ENCODE measurements at places on chromosomes 4 and X.

GRCh38 chr4:120801137-120801758 is 121.3 kb downstream of the PRDM5 start:
- DNase-seq, result no peak

- DNase-seq, result no peak
Measured at GRCh38 chr4:153014460-153014859, 78.3 kb downstream of the FHDC1 start.

GRCh38 chr4:70179811-70180210 is 15.7 kb upstream of the ODAM start:
- DNase-seq, result no peak

- no peak for DNase-seq
Measured at GRCh38 chr4:19776021-19776459, 475.7 kb upstream of the SLIT2 start.

DNA sequence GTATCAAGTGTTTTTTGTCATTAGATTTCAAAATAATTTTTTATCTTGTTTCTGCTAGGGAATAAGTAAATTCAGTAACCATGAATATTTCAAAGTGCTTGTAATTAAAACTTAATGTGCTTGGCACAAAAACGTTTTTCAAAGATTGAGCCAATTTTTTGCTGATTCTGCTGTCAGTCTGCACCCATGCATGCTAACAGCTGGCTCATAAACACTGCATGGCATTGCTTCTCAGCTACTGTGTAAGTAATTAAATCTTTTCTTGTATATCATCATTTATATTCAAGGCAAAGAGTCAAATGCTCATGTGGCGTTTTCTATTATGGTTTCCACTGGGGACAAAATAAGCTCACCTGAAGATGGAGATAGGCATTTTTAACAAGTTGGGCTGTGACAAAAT is 66.8 kb upstream of the SPANXN2 start:
- DNase-seq, result no peak

DNA sequence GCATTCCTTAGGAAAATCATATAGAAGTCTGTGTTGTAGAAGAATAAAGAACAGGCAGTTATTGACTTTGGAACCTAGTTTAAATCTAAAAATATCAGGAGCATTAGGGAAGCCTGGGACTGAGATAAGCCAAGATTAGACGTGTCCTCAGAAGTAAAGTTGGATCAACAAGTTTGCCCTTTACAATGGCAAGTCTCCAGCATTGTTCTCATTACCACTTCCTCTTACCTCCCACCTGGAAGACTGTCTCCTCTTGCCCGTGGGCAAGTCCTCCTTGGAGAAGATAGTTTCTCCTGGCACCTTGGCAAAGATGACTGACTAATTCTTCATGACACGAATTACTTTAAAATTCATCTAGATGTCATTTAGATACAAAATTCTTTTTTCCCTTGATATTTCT is 37.8 kb downstream of the CNKSR2 start:
- no peak for DNase-seq

- peak; percentile 23 for DNase-seq
Measured at GRCh38 chrX:97397371-97397770, 513.7 kb downstream of the RPA4 start.

GRCh38 chr4:152936446-152937335 is 568 bp downstream of the FHDC1 start:
- no peak for DNase-seq

- DNase-seq, result no peak
Measured at GRCh38 chrX:28595346-28595745, 8.1 kb downstream of the IL1RAPL1 start.

DNA sequence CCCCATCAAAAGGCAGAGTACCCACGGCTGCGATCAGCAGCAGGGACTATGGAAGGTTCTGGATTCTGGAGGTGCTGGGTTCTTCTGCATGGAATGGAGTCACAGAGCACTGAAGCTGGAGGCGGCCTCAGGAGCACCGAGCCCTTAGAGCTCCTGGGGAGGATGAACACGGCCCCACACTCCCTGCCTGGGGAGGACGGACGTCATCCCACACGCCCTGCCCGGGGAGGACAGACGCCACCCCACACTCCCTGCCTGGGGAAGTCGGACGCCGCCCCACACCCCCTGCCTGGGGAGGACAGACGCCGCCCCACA is 9.9 kb downstream of the LRPAP1 start:
- no peak for DNase-seq

- DNase-seq, result no peak
Measured at GRCh38 chr4:13892739-13893105, 265.2 kb upstream of the BOD1L1 start.

DNA sequence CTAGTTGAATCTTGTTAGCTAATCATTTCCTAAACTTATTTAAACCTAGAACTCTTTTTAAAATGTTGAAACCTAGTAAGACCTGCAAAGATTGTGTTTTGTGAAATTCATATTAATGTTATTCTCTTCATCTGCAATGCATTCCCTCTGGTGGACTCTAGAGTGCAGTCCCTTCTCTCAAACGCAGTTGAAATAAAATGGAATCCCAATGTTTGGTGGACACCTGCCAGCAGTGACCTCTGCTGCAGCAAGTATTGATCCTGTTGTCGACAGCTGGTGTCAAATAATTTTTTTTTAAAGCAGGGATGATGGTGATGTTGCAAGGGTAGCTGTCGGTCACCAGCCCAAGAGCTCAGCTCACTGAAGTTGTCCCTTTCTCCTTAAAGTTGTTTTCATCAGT is 492.0 kb downstream of the ZIC3 start:
- DNase-seq, result no peak

GRCh38 chrX:25144043-25144940 is 128.5 kb upstream of the ARX start:
- DNase-seq, result no peak

DNA sequence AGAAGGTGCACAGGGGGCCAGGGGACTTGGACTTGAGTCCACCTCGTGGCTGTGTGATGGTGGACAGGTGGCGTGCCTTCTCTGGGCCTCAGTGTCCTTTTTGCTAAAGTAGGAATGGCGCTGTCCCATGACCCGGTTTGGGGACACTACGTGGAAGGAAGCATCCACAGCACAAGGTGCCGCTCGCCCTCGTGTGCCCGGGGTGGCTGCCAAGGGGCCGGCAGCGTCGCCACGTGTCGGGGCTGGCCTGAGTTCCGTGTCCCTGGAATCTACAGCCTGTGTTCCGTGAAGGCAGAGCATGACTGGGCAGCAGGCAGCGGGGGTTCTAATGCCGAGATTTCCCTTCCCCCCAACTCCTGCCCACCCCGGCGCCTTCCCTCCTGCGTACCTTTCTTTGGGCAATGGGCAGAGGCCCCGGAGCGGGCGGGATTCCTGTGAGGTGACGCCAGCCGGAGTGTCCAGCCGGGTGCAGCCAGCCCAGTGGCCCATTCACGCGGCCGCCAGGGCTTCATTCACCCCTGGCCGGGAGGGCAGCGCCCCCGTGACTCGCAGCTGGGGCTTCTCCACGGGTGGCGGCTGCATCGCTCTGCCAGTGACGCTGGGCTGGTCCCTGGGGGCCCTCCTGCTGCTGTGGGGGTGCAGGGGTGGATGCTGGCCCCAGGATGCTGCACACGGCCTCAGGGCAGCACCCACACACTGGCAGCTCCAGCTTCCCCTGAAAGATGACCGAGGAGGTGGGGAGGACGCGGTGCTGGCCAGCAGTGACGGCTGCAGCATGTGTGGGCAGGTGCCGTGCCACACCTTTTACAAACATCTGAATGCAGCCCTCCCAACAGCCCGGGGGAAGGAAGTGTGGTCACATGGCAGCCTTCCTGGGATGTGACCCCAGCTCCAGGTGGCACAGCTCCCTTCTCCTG is 21.2 kb downstream of the DOK7 start:
- peak; percentile 27 for DNase-seq

DNA sequence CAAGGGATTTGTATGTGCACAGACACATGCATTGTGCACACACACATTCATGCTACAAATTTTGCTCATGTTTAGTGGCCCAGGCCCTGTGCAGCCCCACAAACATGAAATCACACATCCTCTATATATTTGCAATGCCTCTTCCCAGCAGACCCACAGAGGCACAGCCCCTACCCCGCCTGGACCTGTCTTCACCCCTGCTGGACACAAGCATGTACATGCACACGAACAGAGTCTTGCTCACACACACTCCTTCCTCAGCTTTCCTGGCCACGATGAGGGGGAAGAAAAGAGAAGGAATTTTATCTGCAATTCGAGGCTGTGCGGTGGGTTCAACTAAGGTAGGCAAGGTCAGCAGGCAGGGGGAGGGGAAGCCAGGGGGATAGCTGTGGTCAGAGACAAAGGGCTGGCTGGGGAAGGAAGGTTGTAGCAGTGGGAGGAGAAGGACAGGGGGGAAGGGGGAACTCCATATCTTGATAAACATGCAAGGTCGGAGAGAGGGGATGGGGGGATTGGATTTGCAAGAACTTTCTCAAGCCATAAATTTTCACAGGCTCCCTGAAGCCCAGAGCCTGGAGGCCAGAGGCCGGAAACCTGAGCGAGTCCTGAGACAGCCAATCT is 156.4 kb downstream of the EFNB1 start:
- no peak for DNase-seq

DNA sequence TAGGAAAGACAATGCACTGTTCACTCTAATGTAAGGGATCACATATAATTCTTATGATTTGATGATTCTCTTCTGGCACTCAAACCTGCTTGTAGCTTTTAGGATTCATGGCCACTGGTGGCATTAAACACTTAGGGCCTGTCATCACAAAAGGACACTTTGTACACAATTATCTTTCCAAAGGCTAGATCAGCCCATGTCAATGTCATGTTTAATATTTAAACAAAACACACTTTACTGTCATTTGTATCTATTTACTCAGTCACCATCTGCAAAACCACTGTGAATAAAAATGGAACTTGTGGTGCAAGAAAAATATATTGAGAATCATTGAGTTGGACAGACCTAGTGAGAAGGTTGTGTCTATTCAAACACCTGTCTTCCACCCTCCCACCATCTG is 83.6 kb upstream of the TTC29 start:
- no peak for DNase-seq

DNA sequence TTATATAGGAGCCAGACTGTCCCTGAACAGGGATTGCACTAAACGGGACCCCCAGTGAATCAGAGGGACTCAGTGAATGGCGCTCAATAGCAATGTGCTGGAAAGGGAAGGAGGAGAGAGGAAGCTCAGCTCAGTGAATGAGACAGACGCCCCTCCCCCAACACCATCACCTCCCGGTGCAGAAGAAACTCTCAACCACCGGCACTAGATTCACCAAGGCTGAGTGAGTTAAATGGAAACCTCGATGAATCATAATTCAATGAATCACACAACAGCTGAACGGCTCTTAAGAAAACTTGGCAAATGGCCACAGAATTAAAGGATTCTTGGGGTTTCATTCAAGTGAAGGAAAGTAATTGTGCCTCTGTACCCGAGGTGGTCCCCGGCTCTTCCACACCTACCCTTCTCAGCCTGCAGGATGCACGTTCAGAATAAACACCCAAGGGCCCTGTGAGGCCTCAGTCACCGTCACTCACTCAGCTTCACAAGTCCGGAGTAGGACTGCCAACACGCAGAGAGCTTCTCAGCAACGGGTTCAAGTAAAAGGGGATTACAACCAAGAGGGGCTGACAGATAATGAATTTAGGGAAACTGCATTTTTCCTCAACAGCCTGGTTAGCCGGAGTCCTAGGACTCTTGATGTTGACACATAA is 29.3 kb downstream of the CRMP1 start:
- DNase-seq, result peak; percentile 78

DNA sequence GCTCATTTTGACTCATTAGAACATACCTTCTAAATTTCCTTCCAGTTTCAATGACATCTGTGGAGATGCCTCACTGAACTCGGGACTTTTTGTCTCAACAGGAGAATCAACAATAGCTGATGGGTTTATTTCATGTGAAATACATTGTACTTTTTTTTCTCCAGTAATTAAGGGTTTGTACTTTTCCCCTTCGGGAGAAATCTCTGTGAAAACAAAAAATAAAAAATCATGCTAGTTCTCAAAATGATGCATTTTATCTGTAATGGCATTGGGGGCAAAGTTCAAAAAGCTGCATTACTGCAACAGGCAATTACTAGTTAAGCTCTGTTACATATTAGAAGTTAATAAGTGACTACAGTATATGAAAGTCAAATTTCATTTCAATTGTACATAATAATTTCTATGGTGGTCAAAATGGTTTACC is 167.3 kb upstream of the SH3RF1 start:
- no peak for DNase-seq

DNA sequence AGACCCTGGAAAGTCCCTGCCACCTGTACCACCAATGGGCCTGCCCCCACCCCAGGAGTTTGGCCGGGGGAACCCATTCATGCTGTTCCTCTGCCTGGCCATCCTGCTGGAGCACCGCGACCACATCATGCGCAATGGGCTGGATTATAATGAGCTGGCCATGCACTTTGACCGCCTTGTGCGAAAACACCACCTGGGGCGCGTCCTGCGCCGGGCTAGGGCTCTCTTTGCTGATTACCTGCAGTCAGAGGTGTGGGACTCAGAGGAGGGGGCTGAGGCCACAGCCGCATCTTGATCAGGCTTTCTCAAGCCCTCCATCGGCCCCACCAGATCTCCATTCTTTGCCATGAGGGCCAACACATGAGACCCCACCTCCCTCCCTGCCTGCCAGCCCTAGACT is 13.6 kb upstream of the RBM3 start:
- no peak for DNase-seq

GRCh38 chr4:15488658-15489470 is 19.2 kb downstream of the CC2D2A start:
- DNase-seq, result no peak

- no peak for DNase-seq
Measured at GRCh38 chr4:181830404-181831035, 412.7 kb upstream of the TENM3 start.

DNA sequence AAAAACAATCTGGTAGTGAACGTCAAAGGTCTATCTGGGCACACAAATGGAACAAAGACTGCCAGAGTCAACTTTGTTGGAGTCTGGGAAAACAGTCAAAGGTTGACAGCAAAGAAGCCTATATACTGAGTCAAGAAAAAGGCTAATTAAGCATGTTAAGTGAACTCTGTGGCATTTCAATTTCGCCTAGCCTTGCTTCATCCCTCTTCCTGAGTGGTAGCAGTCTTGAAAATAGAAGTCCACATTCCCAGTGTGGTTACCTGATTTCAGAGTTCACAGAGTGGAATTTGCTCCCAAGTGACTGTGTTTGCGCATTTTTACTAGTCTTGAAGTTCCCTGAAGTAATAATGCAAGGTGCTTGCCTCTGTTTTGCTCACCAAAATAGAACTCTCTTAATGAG is 760.0 kb downstream of the FSTL5 start:
- no peak for DNase-seq

All from MV-4-11 (cell line).